ENCODE measurements at places on chromosomes 2 and 18.

GRCh38 chr2:81467096-81467495 lies 1162.5 kb upstream of the LRRTM1 start:
- no peak for DNase-seq

DNA sequence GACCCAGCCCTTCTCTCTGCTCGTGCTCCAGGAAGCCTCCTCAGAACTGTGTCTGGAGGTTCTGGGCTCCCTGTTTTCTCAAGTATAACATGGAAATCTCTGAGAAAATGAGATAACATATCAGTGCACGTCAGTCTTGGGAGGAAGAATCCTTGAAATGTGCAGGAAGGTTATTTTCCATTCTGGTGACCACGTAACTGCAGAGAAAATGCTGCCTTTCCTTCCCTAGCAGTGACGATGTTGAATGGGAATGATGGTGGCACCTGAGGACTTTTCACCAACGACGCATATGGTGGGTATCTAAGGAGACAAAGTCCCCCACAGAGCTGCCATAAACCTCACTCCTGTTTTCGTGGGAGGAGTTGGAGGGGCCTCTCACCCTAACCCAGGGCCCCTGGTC lies 272.1 kb upstream of the SIX2 start:
- DNase-seq, result no peak

GRCh38 chr2:7394195-7394594 lies 477.0 kb downstream of the RNF144A start:
- DNase-seq, result no peak

- no peak for DNase-seq
These were observed 1.3 kb downstream of the RAB31 start for GRCh38 chr18:9709304-9709877.

- no peak for DNase-seq
These were observed 7.3 kb downstream of the PRADC1 start for GRCh38 chr2:73225513-73226360.

DNA sequence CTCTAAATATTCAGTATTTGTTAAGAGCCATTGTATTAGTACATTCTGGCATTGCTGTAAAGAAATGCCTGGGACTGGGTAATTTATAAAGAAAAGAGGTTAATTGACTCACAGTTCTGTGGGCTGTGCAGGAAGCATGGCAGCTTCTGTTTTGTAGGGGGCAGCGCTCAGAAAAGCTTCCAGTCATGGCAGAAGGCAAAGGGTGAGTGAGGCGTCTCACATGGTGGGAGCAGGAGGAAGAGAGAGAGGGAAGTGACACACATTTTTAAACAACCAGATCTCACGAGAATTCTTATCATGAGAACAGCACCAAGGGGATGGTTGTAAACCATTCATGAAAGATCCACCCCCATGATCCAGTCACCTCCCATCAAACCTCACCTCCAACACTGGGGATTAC lies 13.8 kb upstream of the CCDC102B start:
- no peak for DNase-seq

DNA sequence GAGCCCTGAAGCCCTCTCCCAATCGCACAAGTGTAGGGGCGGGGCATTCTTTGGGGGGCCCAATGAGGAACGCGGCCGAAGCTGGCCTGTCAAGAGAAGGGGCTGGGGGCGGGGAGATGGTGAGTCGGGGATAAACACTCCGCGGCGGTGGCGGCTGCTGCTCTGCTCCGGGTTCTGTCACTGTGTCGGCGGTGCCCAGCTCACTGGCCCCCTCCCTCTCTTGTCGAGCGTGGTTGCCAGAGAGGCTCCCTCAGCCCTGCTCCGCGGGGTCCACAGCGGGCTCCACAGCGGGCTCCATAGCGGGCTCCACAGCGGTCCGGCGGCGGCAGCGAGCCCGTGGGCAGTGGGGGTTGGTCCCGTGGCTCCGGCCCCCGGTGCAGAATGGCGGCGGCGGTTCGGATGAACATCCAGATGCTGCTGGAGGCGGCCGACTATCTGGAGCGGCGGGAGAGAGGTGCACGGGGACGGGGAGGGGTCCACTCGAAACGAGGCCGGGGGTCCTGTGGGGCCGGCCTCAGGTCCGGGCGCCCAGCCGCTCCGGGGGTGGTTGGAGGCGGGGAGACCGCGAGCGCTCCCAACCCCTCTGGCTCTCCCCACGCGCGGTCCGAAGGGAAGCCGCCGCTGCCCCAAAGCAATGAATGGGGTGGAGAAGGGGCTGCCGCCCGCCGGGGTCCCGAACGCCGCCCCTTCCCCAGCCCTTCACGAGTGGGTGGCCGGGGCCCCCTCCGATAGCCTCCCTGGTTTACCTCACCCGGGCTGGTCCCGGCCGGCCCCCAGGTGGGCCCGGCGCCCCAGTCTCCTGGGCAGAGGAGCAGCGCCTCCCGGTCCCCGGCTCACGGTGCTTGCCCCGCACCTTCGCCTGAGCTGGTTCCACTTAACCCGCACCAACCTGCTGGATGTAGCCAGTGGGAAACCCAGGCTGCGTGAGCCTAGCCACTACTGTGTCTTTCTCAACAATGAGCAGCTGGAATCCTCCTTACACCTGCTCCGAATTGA lies at the start of gene MXD1:
Gene MXD1, plus strand, starts transcription at position 160 of the 996 bp plus-strand sequence. Its CDS starts 222 bp downstream, at position 382.
- no peak for DNase-seq

DNA sequence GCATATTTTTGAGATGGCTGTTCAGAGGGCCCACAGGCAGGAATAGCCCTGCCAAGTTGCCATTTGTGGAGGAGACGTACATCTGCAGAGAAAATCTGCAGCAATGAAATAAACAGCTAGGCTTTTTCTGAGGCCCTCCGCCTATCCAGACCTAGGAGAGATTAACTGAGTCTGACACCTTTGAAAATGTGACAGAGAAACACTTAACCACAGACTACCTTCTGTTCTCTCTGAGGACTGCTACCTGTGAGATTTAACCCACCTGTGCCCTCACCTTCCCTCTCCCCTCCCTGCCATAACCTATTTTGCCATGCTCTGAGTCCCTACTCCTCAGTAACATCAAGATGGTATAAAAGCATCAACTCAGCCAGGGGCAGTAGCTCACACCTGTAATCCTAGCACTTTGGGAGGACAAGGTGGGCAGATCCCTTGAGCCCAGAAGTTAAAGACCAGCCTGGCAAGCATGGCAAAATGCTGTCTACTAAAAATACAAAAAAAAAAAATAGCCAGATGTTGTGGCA lies 160.3 kb downstream of the TGIF1 start:
- DNase-seq, result no peak

GRCh38 chr2:217335341-217335966 lies 475.6 kb upstream of the TNP1 start:
- no peak for DNase-seq

- peak; percentile 94 for DNase-seq
These were observed 105.5 kb downstream of the COLEC12 start for GRCh38 chr18:394987-395362.

All from fibroblast of skin of abdomen (primary cell).